Activated CD8-positive, alpha-beta memory T cell treated with anti-CD3 and anti-CD28 coated beads for 1 hour (primary cell): ENCODE measurements at places on chromosomes 2 and 18.

DNA sequence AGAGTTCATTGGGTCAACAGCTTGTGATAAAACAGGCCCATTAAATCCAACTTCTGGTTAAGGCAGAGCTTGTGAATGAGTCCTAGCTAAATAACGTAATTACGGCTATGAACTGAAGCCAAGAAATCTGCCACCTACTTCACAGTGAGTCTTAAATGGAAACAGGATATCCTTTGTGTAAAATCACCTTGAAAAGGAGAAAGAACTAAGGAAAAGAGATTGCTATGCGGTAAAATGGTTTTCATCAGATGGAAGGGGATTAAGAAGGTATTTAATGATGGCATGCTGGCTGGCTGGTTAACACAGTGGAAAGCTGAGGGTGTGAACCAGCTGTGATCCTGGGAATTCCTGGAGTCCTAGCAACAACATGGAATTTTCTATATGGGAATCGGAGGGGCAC, 156.6 kb downstream of the DOK6 start:
- DNase-seq = no peak

- no peak for DNase-seq
Measured at GRCh38 chr2:38598991-38599295, 3.8 kb downstream of the HNRNPLL start.

- DNase-seq = no peak
Measured at GRCh38 chr2:218813771-218814460, 17.7 kb downstream of the PRKAG3 start.

DNA sequence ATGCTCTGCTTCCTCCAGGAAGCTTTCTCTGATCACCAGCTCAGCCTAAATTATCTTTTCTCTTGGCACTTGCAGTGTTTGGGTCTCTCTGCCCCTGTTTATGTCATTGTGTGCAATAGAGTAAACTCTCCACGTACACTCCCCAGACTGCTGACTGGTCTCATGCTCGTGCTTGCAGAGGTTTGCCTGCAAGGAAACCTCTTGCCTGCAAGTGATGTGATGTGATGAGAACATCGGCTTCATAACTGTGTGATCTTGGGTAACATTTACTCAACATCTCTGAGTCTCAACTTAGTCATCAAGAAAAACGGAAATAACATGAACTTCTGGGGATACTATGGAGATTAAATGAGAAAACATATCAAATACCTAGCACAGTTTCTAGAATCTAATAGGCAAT, 92.3 kb downstream of the BIN1 start:
- no peak for DNase-seq

GRCh38 chr18:78406743-78407465, 572.7 kb upstream of the SALL3 start:
- DNase-seq = no peak

DNA sequence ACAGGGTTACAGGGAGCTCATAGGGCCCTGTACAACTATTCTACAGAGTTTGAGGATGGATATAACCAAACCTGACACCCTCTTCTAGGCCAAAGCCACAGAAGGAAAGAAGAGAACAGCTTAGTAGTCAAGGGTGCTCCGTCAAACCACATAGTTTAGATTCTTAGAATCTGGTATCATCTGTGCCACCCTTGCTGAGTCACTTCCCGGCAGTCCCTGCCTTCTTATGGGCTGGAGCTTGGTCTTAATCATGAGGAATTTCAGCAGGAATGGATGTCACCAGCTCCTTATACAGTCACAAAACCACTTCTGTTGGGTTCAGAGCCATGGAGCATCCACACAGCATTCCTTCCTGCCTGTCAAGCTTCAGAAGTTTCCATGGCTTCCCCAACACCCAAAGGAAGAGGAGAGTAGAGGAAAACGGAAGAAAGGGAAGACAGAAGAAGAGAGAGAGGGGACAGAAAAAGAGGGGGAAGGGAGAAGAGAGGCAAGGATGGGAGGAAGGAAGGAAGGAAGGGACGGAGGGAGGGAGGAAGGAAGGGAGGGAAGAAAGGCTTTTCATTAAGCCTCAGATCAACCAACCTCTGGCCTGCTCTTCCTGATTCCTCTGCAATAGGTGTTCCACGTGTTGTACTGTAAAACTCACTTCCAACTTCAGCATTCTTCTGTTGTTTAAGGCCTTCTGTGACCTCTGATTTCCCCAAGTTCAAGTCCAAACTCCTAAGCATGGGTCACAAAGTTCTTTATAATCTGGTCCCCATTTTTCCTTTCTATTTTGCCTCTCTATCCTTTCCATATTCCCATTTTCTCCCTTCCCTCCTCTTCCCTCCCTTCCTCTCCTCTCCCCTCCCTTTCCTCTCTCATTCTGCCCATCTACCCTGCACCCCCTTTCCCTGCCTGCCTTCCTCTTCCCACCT, 246.1 kb upstream of the TNP1 start:
- no peak for DNase-seq

DNA sequence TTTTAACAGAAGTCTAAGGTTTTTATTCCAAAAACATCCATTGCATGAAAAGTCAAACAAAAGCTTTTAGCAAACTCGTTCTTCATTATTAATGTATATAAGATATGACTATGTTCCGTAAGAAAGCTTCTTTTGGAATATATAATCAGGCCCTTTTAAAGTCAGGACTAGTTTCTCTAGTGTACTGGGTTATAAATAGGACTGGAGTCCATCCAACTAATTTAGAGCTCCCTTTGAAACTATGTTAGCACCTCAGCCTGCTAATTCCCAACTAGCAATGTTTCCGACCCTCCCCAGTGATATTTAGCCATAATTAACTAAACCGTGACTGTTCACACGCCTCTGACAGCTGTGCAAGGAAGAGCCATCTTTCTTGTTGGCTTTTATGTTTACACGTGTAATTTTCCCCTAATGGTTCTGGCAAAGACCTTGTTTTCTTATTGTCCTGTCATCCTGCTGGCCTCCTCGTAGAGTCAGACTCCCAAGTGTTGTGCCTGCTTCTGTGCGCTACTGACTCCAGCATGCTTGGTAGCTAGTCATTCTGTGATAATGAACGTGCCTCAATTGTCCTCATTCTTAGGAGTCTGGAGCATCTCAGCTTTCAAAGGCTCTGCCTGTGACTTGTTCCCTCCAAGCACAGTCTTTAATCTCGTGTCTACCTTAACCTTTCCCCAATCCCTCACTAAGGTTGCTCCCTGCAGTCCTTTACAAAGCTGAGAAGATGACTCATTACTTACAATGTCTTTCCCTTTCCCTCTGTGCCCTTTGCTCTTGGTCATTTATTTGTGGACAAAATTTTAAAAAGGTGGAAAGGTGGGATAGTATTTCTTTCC, 172.2 kb upstream of the RASGRP3 start:
- DNase-seq = no peak

- DNase-seq = no peak
Measured at GRCh38 chr2:164055623-164056022, 319.8 kb upstream of the FIGN start.

DNA sequence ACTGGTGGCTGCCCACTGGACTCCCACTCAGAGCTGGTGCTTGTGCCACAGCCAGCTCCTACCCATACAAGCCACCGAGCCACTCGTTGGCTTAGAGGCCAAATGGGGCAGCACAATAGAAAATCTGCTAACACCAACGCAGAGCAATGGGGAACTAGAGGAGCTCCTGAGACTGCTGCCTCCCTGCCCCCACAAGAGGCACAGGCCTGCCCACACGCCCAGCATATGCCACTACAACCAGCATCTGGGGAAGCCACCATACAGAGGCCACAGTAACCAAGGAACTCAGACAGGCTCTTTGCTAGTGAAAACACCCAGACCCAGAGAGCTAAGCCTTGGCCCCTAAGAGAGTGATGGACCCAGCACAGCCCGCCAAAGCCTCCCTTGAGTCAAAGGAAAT, 231.2 kb upstream of the RAB6C start:
- DNase-seq = no peak

DNA sequence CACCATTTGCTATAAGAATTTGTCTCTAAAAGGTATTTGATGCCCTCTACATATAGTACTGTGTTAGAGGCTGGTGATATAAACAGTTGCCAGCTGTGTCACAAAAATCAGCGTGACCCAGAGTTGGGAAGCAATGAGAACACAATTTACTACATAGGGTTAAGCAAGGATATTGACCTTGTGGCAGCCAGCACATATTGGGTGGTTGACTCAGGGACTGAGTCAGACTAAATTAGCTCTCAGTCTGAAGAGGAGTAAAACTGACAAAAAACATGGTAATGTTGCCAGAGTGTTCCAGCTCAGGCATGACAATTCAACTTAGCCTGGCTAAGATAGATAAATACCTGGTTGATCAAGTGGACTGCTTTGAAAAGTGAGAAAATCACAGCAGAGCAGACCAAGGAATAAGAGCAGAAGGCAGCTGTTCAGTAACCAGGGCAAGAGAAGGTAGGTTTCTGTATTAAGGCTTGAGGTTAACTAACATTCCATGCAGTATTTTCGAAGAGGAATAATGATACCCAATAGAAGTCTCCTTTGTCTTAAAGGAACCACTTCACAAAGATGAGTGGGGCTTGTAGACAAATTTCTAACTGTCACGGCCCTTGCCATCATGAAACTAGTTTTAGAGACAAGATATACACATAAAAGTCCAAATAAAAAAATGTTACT, 108.2 kb upstream of the ERBB4 start:
- no peak for DNase-seq

DNA sequence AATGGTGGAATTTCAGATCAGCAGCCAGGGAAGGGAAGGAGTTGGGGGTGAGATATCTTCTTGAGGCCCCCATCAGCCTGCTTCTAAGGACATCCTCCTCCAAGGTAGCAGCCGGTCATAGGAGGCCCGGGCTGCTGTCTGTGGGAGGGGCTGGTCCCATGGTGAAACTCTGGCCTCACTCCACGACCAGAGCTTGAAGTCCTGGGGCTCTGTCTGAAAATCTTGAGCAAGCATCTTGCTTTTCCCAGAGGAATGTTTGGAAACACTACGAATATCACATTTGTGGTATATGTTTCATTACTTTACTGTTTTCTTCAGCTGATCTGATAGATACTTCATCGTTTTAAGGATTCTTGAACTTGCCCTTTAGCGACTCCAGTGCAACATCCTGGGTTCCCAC, 103.7 kb downstream of the CTAGE1 start:
- DNase-seq = no peak

- no peak for DNase-seq
Measured at GRCh38 chr18:60534538-60534937, 162.0 kb upstream of the MC4R start.

GRCh38 chr2:226794751-226795171, 4.9 kb downstream of the IRS1 start:
- no peak for DNase-seq

GRCh38 chr2:86017901-86018896, 87.5 kb downstream of the POLR1A start:
- no peak for DNase-seq

- no peak for DNase-seq
Measured at GRCh38 chr2:8481463-8482009, 200.3 kb upstream of the ID2 start.

DNA sequence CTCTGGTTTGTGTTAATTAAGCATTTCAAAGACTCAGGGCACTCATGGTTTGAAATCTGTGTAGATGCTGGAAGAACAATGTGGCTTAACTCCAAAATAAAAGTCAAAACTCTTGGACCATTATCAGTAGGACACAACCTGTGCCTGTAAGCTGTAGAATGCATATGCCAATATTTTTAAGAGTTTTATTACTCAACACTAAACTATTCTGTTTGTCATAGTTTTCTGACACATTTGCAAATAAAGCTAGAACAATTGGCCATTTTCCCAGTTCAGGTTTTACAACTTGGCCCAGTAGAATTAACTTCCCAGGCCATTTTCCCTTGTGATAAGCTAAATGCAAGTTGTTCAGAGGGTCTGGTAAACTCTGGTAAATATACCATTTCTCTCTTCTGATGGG, 713.1 kb downstream of the CBLN2 start:
- DNase-seq = no peak

DNA sequence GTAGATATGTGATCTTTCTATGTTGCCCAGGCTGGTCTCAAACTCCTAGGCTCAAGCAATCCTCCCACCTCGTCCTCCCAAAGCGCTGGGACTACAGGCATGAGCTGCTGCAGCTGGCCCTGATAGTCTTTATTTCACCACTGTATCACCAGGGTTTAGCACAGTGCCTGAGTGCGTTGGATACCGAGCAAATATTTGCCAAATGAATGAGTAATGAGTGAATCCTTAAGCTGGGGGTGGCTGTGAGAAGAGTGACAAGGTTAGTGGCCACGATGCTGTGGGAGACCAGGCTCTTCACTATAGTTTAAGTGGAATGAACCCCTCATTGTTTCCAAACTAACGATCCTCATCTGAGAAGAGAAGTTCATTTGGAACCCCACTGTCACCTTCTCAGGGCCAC, 60.8 kb upstream of the FAM136A start:
- no peak for DNase-seq

GRCh38 chr2:65549257-65549627, 116.8 kb upstream of the SPRED2 start:
- no peak for DNase-seq

- no peak for DNase-seq
Measured at GRCh38 chr2:111121828-111122630, 1.3 kb downstream of the BCL2L11 start.

GRCh38 chr18:54434453-54434852, 76.7 kb downstream of the C18orf54 start:
- DNase-seq = no peak

GRCh38 chr2:179898873-179899272, 37.5 kb upstream of the ZNF385B start:
- no peak for DNase-seq

- no peak for DNase-seq
Measured at GRCh38 chr2:179022685-179023084, 27.3 kb downstream of the CCDC141 start.

- no peak for DNase-seq
Measured at GRCh38 chr2:51201295-51201694, 169.4 kb upstream of the NRXN1 start.

- DNase-seq = no peak
Measured at GRCh38 chr2:74498500-74499266, 720 bp downstream of the LBX2 start.

DNA sequence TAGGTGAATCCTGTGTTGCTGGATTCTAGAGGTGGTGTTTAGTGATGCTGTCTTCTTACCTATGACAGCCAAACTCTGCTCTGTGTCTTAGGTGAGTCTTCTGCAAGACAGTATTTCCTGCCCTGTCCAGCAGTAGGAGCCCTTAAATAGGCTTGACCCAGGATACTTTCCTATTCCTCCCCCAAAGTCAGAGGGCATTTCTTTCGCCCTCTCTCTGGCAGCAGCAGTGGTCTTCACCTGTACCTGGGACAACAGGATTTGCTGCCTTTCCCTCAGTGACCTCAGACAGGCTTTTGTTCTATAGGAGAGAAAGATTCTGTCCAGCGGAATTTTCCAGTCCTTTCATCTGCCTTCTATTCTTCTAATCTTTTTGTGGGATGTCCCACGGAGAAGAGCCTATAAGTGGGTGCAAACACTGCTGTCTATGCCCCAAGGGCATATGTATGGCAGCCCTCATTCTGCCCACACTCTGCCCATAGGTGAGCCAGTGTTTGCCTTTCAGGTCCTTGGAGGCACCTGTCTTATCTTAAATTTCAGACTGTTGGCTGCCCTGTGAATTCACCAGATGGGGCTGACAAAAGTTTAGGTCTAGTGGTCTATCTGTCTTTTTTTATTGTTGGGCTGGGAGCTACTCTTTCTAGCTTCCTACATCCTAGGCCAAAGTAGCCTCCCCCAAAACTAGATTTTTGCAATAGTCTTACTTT, 177.3 kb upstream of the SPOPL start:
- no peak for DNase-seq
